ENCODE measurements at places on chromosomes 3 and 15.

DNA sequence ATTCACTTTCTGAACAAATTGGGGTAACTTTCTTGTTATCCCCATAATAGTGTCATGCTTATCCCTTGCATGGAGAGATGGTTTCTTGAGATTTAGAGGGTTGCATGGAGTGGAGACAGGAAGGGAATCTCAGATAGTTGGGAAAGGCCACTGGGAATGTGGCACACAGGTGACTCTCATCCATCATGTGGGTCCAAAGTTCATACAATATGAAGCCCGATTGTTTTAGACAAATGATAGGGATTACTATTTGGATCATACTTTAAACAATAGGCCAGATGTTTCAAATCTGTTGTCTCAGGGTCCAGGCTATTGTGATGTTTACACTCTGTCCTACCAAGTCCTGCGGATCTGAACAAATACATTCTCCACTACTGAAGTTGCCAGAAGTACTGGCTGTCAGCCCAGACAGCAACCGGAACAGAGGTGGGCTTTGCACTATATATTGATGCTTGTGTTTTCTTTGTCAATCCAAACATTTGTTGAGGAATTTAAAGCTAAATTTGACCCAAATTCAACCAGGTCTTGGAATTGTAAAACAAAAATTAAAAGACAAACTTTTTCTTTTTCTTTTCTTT lies 39.2 kb upstream of the NMNAT3 start:
- no peak for DNase-seq

- DNase-seq: no peak
These were observed 581.3 kb downstream of the UNC13C start for GRCh38 chr15:54559405-54560069.

DNA sequence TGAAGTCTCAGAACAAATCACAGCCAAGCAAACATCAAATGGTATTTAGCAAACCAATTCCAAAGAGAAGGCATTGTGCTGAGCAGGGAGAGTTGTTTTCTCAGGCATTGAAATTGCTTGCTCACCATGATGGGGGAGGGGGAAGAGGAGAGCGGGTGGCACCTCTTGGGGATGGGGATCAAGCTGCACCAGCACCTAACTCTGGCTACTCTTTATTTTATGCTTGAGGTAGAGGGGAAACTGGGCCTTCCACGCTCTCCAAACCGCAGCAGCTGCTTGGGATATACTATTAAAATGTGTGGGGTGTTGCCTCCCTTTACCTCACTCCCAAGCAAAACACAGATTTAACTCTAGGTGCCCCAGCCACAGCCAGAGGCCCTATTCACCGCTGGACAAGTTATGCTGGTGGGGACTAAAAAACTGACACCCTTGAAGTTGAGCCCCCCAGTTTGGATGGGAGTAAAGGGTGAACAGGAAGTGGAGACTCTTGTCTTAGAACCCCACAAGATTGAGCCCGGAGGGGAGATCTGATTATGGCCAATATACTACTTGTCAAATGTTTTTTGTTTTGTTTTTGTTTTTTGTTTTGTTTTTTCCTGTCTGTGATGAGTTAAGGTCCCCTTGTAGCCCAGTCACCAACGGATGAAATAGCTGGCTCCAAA lies 5.0 kb upstream of the FOXB1 start:
- DNase-seq: no peak

DNA sequence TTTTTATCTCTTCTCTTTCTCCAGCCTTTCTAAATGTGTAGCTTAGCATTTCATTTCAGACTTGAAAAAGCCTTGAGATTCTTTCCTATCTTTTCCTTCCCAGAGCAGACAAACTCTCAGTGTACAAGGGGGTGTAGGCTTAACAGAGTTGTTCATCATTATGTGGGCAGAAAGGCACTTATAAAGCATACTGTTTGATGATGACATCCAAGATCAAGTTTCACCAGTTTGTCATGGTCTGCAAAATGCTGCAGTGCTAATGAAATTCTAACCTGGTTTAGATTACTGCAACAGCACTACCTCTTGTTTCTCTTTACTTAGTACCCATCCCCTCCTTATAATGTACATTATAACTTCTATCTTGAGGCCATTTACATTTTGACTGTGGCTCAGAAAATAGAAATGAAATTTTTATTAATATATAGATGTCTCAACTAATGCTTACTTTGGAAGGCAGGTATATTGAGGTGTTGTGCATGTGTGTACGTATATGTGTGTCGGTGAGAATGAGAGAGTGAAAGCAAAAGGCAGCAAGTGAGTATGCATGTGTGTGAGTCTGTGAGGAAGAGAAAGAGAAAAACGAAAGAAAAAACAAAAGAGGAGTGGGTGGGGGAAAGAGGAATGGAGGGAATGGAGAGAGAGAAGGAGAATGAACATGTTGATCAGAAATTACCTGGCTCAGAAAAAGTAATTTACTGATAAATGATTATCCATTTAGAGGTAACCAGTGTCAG lies 1043.6 kb downstream of the TUSC7 start:
- no peak for DNase-seq

- DNase-seq: no peak
These were observed 182.9 kb downstream of the AKAP13 start for GRCh38 chr15:85563328-85563727.

GRCh38 chr15:83379579-83379959 lies 67.6 kb upstream of the SH3GL3 start:
- no peak for DNase-seq

GRCh38 chr3:142987080-142987700 lies 14.2 kb upstream of the U2SURP start:
- no peak for DNase-seq

DNA sequence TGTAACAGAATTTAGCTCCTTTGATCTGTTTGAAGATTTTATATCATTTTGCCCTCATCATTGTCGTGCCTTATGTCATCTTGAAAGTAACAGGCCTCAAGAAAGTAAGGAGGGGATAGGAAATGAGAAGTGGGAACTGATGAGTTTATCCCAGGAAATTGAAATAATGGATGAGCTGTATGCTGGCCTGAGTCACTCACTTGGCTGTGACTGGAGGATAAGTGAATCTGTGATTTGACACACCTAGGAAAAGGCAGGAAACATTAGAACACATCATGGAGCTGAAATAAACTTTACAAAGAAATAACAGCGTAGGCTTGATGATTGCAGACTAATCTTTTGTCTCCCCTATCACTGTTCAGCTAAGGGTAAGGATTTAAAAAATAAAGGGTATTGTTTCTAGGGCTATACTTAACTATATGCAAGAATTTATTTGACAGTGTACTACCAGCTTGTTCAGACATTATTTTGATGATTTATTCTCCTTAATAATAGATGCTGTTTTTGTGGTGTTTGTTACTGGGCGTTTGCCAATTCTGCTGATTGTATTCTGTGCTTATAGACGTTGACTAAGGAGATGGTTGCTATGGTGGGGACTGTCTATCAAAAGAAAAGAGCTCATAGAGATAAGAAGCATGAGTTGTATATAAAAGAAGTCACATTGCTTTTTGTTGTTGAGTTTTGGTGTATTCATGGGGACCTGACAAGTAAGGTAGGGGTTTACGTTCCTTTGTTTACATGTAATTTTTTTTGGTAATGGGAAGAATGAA lies 105.6 kb upstream of the ROPN1 start:
- no peak for DNase-seq

GRCh38 chr15:46229263-46229662 lies 594.4 kb downstream of the SQOR start:
- DNase-seq: no peak

- no peak for DNase-seq
These were observed 10.9 kb upstream of the GOLGA8B start for GRCh38 chr15:34594361-34594760.

- DNase-seq: no peak
These were observed 43.3 kb downstream of the SUCNR1 start for GRCh38 chr3:151916781-151917180.
